ENCODE measurements at places on chromosomes 6 and 20.

DNA sequence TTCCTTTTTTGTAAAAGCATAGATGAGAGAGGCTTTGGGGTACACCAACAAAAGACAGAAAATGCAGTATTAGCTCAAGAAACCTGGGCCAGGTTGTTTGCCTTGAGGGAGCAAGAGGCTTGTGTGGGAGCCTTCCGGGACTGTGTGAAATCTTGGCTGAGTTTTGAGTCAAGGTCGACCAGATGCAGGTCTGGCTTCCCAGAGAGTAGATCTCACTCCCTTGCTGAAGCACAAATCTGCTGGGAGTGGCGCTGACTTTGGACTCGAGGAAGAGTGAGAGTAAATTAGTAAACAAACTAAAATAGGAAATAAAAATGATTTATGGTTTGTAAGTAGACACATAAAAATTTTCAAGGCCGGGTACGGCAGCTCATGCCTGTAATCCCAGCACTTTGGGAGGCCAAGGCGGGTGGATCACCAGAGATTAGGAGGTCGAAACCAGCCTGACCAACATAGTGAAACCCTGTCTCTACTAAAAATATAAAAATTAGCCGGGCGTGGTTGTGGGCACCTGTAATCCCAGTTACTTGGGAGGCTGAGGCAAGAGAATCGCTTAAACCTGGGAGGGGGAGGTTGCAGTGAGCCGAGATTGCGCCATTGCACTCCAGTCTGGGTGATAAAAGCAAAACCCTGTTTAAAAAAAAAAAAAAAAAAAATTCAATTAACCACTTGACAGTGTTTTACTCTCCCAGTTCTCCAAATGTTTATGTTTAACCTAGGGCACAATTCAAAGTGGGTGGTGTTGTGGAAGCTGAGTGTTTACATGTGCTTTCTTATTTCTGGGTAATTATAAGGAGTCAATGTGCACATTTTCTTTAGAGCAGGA is 27.7 kb upstream of the EDN1 start:
- no peak for DNase-seq

DNA sequence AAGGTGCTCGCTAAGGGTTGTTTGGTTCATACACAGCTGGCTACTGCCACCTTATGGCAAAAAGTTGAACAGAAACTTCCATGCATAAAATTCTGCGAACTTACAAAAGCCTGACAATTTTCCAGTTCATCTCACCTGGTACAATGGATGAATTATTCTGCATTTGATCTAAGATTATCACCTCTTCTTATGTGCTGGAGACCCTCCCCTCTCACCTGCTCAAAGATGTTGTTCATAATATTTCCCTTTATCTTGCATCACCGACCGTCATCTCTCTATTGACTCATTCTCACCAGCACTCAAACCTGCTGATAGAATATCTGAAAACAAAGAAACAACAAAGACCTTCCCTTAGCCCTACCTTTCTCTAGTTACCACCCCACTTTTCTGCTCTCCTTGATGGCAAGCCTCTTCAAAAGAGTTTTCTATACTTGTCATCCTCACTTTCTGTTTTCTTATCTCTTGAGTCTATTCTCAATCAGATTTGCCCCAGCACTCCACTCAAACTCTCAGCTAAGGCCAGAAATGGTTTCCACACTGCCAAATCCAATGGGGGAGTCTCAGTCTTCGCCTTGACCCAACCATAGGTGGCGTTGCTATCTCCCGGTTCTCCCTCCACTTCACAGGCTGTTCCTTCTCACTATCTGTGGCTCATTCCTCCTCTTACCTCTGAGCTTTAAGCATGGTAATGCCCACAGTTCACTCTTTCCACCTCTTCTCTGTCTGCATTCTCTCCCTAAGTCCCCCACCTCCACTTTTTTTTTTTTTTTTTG is 25.8 kb downstream of the SNRNP48 start:
- no peak for DNase-seq

DNA sequence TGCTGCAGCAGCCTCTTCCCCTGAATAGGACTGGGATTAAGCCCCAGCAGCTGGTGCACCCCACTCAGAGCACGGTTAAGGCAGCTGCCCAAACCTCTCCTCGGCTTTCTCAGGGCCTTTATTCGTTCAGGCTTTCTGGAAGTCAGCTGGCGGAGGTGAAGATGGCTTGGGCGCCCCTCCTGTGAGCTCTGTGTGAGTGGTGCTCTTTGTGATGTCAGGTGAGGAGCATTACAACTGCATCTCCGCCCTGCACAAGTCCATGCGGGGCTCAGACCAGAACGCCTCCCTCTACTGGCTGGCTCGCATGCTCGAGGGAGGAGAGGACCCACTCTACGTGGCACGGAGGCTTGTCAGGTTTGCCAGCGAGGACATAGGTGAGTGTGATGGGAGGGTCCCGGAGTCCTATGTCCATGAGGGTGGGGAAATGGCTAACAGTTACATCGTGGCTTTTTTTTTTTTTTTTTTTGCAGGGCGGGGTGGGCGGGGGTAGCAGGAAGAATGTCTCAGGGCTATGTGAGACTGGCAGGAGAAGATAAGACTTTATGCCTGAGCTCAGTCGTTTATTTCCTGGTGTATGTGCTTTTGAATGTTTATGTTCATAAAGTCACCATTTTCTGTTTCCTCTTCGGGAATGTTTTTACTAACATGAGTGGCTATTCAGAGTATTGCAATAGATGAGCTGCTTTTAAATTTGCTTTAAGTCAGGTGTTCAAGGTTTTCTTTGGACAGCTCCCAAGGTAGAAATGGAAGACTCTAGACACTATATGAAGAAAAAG is 18.2 kb downstream of the WRNIP1 start:
- DNase-seq, result no peak

DNA sequence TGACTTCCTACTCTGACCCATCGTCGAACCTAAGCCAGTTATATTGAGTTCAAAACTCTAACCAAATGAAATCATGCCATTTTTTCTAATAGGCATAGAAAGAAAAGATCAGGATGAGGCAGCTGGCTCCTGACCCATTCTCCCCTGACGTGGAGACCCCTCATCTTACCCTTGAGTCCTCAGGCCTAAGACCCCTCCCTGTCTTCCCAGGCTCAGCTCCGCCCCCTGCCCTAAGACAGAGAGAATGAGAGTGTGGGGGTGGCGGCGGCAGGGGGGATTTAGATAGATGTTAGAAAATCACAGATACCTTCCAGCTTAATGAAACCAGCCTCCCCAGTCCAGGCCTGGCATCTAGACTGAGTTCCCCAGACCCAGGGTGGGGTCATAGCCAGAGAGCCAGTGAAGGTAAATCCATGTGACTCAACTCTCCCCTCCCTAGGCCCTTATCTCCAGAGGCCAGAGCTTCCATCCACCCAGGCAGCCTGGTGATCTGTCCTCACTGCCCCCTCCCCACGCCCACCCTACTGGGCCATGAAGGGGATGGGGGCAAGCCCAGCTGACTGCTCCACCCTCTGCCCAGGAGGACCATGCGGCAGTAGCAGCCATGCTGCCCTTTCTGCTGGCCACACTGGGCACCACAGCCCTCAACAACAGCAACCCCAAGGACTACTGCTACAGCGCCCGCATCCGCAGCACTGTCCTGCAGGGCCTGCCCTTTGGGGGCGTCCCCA is 6.8 kb downstream of the TMEM63B start:
- no peak for DNase-seq

GRCh38 chr20:35635652-35636051 is 20.0 kb downstream of the SPAG4 start:
- no peak for DNase-seq

- no peak for DNase-seq
Observed at GRCh38 chr6:71038711-71039344, 82.0 kb upstream of the B3GAT2 start.

DNA sequence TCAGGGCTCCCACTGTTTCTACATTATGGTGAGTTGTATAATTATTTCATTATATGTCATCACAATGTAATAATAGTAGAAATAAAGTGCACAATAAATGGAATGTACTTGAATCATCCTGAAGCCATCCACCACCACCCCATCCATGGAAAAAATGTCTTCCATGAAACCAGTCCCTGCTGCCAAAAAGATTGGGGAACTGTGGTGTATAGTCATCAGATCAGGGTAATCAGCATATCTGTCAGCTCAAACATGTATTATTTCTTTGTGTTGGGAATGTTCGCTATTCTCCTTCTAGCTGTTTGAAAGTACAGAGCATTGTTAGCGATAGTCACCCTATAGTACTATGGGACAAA is 33.8 kb upstream of the SLC22A23 start:
- no peak for DNase-seq

- DNase-seq, result no peak
Observed at GRCh38 chr6:168147205-168147738, 68.3 kb upstream of the FRMD1 start.

GRCh38 chr6:89082486-89082891 is 1.9 kb downstream of the PNRC1 start:
- DNase-seq, result no peak

- no peak for DNase-seq
Observed at GRCh38 chr6:143276436-143276835, 174.1 kb downstream of the ADAT2 start.

- no peak for DNase-seq
Observed at GRCh38 chr6:165984729-165985275, 182.8 kb downstream of the TBXT start.

GRCh38 chr6:117167520-117168271 is 97.7 kb upstream of the VGLL2 start:
- no peak for DNase-seq

DNA sequence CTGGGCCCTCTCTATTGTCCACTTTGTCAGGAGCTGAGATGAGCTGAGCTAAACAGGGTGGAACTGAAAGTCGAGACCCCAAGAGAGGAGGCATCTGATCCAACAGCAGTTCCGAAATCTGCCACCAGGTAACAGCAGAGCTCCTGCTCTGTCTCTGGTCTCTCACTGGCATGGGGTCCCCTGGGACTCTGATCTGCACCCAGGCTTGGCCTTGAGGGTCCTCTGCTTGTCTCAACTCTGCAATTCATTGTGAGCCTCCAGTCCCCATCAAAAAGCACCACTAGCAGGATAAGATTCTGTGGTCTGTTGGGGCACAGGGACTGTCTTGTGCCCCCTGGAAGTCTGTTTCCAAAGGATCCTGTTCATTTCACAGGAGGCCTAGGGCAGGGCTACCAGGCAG is 62.5 kb upstream of the TOP1 start:
- DNase-seq, result no peak

Data from anterior cingulate cortex (tissue), 58 donors.